ENCODE measurements at places on chromosomes 3 and 15. TPM values are rescaled to one million over a fixed set of nuclear protein-coding genes. Genes with fewer than 3 reads are reported as not detected.

GRCh38 chr15:82999905-83000671 lies 11.4 kb downstream of the C15orf40 start:
- no peak overlapping the region for H3K4me3 ChIP-seq
- H3K27me3 ChIP-seq: no peaks in the 10 kb centered on the region
- H3K27ac ChIP-seq: no peak overlapping the region
- H3K4me1 ChIP-seq: peaks cover 3% of the 10 kb centered on the region

DNA sequence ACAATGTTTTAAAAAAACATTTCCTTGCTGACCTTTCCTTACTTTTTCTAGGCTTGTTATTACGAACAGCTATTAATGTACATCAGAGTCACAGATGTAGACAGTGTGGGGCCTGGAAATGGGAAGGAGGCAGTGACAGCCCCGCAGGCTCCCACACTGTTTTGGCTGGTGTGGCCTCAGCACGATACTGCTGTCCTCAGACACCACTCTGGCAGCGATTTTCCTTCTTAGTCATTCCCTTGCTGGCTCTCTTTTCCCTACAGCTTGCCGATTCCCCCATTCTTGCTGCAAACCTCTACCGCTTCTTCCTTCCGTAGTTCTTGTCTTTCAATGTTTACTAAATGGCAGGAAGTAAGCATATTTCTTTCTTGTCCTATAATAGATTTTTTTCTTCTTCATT lies 113.1 kb downstream of the ABI3BP start:
- H3K4me1 ChIP-seq: no peaks in the 10 kb centered on the region
- H3K36me3 ChIP-seq: no peaks in the 10 kb centered on the region
- H3K27me3 ChIP-seq: no peaks in the 10 kb centered on the region
- H3K4me3 ChIP-seq: no peak overlapping the region

GRCh38 chr3:151895478-151896241 lies 22.2 kb downstream of the SUCNR1 start:
- H3K4me1 ChIP-seq: no peaks in the 10 kb centered on the region
- H3K27me3 ChIP-seq: peaks cover 89% of the 10 kb centered on the region
- H3K27ac ChIP-seq: no peak overlapping the region
- no peak overlapping the region for H3K4me3 ChIP-seq
- no peak for DNase-seq

DNA sequence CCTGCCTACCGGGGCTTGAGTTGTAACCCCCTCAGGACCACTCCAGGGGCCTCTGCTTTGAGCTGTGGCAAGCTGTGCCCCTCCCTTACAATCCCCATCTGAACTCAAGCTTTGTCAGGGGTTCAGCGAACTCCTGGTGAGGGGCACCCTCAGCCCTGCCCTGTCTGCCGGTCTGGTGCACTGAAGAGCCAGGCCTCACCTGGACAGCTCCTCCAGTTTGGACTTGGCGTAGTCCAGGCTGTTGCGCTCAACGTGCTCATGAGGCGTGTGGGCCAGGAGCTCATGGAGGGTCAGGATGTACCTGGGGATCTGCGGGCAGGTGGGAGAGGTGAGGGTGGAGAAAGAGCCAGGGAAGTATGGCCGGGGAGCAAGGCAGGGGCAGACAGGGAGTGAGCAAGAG lies 59.4 kb downstream of the RASGRF1 start:
- no peak for DNase-seq
- H3K27ac ChIP-seq: no peak overlapping the region
- H3K4me1 ChIP-seq: no peaks in the 10 kb centered on the region
- no peak overlapping the region for H3K4me3 ChIP-seq

DNA sequence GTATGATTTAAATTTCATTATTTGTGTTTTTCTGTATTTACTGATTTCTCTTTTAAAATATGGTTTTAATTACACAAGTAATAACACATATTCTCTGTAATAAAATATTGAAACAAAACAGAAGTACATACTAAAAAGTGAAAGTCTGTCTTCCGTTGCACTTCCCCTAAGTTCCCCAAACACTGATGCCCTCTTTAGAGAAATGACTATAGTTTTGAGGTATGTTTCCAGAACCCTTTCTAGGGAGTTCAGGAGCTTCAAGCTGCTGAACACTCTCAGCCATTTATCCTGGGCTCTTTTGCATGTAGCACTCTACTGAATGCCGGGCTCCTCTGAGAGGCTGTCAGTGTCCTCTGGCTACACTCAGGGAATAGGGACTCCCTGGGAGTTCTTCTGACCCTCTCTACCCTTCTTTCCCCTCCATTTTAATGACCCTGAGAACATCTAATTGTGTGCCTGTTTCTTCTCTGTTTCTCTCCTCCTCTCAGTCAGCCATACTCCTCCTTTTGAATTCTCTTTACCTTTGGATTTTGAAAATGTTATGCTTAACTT lies 60.4 kb upstream of the KCNAB1 start:
- no peak overlapping the region for H3K27ac ChIP-seq
- DNase-seq: no peak
- no peaks in the 10 kb centered on the region for H3K4me1 ChIP-seq
- H3K36me3 ChIP-seq: no peaks in the 10 kb centered on the region

DNA sequence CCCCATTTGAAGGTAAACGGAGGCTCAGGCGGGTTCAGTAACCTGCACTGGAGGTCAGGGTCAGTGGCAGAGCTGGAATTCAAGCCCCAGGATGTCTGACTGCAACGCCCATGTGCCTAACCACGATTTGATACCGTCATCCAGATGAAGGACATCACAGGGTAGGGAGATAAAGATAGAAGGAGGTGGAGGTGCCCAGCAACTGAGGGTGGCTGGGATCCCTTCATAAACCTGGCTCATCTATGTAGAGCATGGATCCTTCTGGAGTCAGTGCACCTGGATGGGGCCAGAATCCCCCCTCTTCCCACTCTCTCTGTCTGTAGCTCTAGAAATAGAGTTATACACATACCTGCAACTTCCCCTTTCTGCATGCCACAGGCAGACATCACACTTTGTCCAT lies 41.3 kb downstream of the GOLGA8S start:
- H3K36me3 ChIP-seq: no peaks in the 10 kb centered on the region
- no peak overlapping the region for H3K27ac ChIP-seq
- no peaks in the 10 kb centered on the region for H3K4me1 ChIP-seq

- no peaks in the 10 kb centered on the region for H3K36me3 ChIP-seq
- no peak overlapping the region for H3K4me3 ChIP-seq
- DNase-seq: no peak
- no peak overlapping the region for H3K27ac ChIP-seq
Observed at GRCh38 chr15:66164788-66165187, 88.8 kb downstream of the MEGF11 start.

DNA sequence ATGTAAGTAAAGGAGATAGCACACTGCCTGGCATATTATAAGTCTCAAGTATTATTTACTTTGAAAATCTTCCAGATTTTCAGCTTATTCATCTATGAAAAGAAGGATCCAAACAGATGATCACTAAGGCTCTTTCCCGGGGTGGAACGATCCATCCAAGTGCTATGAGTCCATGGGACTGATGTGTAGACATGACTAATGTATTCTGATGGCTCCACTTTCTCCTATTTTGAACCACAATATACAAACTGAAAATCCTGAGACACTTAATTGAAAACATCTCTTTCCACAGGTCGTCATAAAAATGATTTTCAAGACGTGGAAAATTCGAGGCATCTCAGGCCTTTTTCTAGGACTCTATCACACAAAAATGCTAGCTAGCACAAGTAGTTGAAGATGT lies 33.4 kb upstream of the CHRM5 start:
- H3K4me1 ChIP-seq: no peaks in the 10 kb centered on the region
- DNase-seq: no peak
- H3K4me3 ChIP-seq: no peak overlapping the region

DNA sequence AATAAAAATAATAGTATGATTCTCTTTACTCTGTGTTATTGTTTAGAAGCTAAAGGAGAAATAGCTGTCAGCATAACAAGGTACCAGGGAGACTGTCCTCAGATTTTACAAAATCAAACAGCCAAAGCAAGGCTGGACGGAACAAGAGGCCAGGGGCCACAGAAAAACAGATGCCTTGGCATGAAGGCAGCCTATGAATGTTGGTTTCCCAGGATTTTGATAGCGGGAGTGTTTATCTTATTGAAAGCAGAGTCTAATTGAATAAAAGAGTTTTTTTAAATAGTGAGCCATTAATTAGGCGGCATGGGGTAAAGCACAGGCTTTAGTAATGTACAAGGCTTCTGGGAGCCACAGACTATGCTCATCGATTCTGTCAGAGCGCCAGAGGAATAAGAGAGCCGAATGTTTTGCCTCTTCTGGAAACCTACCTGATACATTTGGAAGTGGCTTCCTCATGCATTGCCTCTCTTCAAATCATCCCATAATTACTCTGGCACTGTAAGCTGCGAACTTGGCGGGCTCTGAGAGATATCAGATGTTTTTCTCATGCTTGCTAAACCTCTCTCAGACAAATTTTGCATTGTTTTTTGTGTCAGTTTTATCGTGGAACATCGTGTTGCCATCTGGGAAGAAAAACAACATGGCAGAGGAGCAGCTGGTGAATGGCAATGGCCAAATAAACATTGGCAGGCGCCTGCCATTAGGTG lies 30.4 kb upstream of the TMCO5A start:
- no peaks in the 10 kb centered on the region for H3K27me3 ChIP-seq
- no peaks in the 10 kb centered on the region for H3K4me1 ChIP-seq
- no peak overlapping the region for H3K4me3 ChIP-seq
- H3K27ac ChIP-seq: no peak overlapping the region
- no peaks in the 10 kb centered on the region for H3K36me3 ChIP-seq

DNA sequence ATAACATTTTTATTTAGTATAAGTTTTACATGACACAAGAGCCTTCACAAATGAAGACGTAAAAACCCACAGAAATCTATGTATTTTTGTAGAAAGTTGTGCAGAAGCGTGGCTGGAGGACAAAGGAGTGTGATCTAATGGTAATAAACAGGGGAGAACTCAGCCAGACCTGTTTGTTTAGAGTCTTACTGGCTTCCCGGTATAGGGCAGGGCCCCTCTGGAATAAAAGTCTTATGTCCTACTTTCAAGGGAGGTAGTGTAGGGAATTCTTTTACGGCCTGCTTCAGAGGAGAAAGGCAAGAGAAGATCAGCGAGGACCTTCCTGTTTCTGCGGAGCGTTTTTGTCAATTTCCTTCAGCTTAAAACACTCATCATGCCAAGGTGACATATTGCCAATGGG lies 103.6 kb downstream of the TGFBR2 start:
- no peaks in the 10 kb centered on the region for H3K36me3 ChIP-seq
- no peak overlapping the region for H3K4me3 ChIP-seq
- no peak for DNase-seq
- no peaks in the 10 kb centered on the region for H3K4me1 ChIP-seq
- no peaks in the 10 kb centered on the region for H3K27me3 ChIP-seq

- H3K27ac ChIP-seq: no peak overlapping the region
- H3K4me3 ChIP-seq: no peak overlapping the region
- no peaks in the 10 kb centered on the region for H3K36me3 ChIP-seq
- DNase-seq: no peak
- no peaks in the 10 kb centered on the region for H3K4me1 ChIP-seq
Observed at GRCh38 chr15:83959477-83959876, 276.1 kb upstream of the GOLGA6L4 start.

DNA sequence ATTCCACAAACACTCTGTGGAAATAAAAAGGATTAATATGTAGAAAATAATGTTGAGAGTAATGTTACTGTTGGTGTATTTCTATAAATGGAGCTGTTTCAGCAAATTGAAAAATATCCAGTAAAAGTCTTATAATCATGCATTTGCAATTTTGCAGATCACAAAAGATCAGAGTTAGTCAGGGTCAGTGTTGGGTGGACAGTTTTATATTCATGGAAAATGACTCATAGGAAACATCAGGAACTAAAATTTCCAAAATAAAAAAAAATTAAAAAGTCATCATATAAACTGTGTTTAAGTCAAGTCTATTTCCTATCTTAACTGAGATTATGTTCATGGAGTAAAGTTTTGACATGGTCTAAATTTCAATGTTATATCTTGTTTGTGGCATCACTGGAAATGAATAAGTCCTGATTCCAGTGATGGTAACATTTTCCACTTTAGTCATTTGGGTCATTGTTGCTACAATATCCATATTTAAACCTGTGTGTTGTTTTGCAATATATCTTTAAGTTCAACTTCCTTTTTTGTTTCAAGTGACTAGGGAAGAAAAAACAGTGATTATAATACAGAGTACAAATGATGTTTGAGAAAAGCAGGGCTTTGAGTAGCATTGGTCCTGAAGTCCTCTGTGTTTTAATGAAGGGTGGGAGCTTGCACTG lies 37.8 kb downstream of the MITF start:
- no peak overlapping the region for H3K4me3 ChIP-seq
- H3K27me3 ChIP-seq: no peaks in the 10 kb centered on the region
- peaks cover 18% of the 10 kb centered on the region for H3K4me1 ChIP-seq
- no peak overlapping the region for H3K27ac ChIP-seq

DNA sequence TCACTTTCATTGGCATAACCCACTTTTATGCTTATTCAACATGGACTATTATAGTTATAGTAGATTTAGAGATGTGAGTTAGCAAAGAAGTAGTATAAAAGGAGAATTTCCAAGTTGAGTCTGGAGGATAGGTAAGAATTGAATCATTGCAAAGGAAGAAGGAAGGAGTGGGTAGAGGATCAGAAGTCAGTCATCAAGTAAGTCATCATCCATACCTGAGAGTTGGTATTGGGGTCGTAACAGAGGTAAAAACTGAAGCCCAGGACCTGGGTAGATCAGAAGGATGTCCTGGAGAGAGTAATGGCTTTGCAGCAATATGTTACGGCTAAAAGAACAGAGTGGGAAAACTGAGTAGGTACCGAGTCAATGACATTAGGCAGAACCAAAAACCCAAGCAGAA lies 265.7 kb downstream of the SUCLG2 start:
- no peaks in the 10 kb centered on the region for H3K36me3 ChIP-seq
- no peak overlapping the region for H3K27ac ChIP-seq
- no peak for DNase-seq
- H3K27me3 ChIP-seq: no peaks in the 10 kb centered on the region

DNA sequence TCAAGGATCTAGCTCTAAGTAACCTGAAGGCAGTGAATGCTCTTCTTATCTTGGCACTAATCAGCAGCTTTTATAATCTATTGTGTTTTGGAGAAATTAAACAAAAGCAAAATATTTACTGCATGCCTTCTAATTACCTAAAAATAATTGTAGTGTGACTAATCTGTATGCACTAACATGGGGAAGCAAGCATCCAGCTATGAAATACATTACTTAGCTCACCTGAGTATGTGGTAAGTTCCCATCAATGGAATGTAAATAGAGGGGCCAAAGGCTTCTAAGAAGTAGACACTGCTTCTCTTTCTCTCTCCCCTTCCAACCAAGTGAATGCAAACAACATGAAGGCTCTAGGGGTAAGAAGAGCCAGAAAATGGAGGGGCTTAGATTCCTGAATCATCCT lies 165.6 kb downstream of the STAG1 start:
- H3K4me3 ChIP-seq: no peak overlapping the region
- no peak overlapping the region for H3K27ac ChIP-seq
- DNase-seq: no peak
- peaks cover 3% of the 10 kb centered on the region for H3K4me1 ChIP-seq
- H3K36me3 ChIP-seq: no peaks in the 10 kb centered on the region

Gene RLBP1
- not detected for total RNA-seq

Gene ARHGAP31
- total RNA-seq: 1.4 TPM

Gene CHRNA3
- 3.5 TPM for total RNA-seq

Gene TEX55
- not detected for total RNA-seq
